ENCODE measurements at places on chromosomes 5 and 9.

DNA sequence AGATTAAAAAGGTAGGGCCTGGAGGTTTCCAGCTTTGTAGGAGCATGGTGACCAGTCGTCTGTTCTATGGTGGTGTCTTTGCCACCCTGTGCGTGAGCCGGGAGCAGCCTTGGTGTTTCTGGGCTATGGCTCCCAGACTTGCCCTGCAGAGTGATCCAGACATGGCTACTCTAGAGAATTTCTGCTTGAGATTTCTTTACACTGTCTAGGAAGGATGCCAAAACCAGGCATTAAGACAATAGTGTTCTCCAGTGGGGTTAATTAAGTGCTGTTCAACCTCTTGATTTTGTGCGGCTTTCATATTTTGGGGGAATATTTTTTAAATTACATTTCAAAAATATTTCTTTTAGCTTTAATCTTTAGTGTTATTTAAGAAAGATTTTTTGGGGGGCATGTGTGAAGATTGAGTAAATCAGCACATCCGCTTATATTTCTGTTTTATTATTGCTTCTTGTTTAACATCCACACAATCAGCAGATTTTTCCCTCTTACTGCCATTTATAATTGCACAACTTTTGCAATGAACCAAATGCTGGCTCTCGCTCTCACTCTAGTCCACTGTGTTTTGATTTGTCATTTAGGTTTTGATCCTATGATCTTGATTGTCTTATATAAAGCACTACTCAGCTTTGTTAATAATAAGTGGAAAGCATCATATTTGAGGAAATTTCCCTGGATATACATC lies 110.5 kb downstream of the RASGRF2 start:
- no peak for DNase-seq

GRCh38 chr5:51604324-51604723 lies 221.1 kb downstream of the ISL1 start:
- no peak for DNase-seq

DNA sequence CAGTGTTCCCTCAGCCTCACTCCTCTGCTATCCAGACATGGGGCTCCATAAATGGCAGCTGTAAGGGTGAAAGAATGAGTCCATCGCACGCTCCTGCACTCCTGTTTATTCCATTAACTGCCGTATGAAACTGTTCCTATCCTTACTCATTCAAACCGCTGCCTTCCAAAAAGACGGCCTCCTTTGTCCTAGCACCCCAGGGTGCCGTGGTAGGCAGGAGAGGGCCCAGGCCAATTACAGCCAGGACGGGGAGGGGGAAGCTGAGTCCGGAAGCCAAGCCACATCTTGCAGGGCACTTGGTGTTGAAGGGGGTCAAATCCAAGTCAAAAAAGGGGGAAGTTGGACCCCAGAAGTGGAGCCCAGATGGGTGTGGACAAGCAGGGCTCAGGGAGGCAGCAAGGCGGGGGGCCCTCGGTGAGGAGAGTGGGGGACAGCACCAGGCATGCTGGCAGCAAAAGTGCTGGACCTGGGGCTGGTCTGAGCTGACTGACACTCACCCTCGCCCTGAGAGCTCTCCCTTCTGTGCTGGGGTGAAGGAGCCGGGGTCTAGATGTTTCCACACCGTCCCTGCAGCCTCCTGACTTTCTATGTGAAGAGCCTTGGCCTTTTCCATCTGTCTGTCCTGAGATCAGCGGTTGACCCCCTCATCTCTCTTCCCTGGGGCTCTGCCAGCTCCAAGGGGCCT lies 63.3 kb downstream of the COL23A1 start:
- no peak for DNase-seq

DNA sequence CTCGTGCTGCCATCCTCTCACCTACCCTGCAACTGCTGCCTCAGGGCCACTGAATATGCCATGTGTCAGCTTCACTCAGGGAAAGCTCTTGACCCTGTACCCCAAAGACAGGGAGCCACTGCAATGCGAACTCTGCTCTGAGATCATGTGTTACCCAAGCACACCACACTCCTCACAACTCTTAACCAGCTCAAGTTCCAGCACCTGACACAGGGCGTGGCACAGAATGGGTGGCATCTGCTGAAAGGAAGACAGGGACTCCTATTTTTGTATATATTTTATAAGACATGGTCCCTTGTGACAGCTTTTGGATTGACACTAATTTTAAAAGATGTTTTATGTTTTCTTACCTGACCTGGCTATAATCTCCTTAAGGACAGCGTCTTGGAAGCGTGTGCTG lies 10.7 kb downstream of the PHYKPL start:
- no peak for DNase-seq

DNA sequence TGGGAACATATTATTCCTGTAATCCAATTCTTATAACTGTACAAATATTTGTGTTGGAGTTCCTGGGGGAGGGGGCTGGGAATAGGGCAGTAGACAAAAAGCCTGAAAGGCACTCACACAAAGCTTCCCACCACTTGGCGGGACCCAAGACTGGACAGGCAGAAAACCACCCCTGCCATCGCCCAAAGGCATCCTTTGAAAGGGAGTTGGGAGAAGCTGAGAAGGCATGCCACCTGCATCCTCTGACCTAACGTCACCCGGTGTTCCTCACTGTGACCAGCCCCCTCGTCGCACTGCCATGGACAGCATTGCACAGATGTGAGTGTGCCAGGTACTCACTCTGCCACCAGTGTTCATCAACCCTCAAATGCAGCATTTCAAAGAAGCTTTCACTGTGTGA lies 80.6 kb upstream of the SMIM23 start:
- no peak for DNase-seq

GRCh38 chr5:1453613-1454012 lies 8.4 kb upstream of the SLC6A3 start:
- no peak for DNase-seq

- no peak for DNase-seq
These were observed 5.4 kb upstream of the CSF2 start for GRCh38 chr5:132067941-132068808.

DNA sequence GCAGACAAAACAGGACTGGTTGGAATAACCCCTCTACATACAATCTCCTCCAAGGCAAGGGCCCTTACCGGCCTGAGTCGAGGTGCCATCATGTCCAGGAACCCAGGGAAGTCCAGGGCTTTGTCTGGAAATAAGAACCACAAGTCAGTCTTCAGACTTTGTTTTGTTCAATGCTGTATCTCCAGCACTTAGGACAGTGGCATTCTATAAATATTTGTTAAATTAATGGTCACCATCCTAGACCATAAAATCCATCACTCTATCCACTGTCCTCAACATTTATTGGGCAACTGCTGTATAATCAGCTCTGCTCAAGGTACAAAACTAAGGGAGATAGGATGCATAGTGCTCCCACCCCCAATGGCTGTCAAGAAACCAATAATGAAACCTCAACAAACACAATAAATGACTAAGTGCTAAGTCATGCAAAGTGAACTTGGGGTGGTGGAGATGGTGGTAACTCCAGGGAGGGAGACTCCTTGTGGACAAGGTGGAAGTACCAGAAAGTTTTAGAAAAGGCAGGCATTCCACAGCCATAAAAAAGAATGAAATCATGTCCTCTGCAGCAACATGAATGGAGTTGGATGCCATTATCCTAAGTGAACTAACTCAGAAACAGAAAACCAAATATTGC lies 5.0 kb downstream of the RELL2 start:
- DNase-seq: no peak

- DNase-seq: no peak
These were observed 82.1 kb downstream of the C9orf152 start for GRCh38 chr9:110125763-110126351.
